Cardiac muscle cell (in vitro differentiated cells and primary cell): ENCODE measurements at places on chromosomes 13 and 19. TPM values are rescaled to one million over a fixed set of nuclear protein-coding genes. Genes with fewer than 3 reads are reported as not detected.

Gene STOML3
- polyA plus RNA-seq = not detected in 2 replicates

GRCh38 chr13:99215184-99215830 lies 14.7 kb downstream of the UBAC2 start:
- no peak overlapping the region for H3K4me3 ChIP-seq
- peak overlapping the region; percentile 51 for H3K27ac ChIP-seq
- H3K4me1 ChIP-seq = peaks cover 18% of the 10 kb centered on the region
- no peak for DNase-seq

DNA sequence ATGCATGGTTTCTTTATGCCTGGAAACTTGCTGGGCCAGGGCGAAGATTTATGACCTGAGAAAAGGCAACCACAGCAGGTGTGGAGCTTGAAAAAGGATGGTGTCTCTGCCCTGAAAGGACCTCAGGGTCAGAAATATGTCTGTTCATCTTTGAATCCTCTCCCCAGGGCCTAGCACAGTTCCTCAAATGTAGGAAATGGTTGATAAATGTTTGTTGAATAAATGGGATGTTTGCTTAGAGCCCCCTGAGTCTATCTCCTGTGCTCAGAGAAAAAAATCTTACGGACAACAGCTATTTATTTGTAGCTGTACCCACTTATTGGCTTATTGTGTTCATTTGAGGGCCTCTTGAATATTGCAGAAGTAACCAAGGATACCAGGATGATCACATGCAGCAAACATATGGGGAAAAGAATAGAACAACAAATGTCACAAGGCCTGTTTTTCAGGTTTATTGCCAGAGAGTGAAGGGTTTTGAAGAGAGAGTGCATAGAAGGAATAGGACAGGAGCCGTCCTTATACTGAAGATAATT lies 114.5 kb downstream of the KLF5 start:
- no peak overlapping the region for H3K27ac ChIP-seq
- no peak for DNase-seq
- H3K27me3 ChIP-seq = no peaks in the 10 kb centered on the region
- no peaks in the 10 kb centered on the region for H3K36me3 ChIP-seq
- no peak overlapping the region for H3K4me3 ChIP-seq

- H3K27me3 ChIP-seq = no peaks in the 10 kb centered on the region
- peaks cover 89% of the 10 kb centered on the region for H3K4me1 ChIP-seq
- H3K36me3 ChIP-seq = peaks cover 7% of the 10 kb centered on the region
- peak overlapping the region; percentile 2 for H3K4me3 ChIP-seq
- H3K27ac ChIP-seq = peak overlapping the region; percentile 91
- DNase-seq = peak; percentile 91
Observed at GRCh38 chr19:6271721-6272410, 7.9 kb downstream of the MLLT1 start.

- H3K4me3 ChIP-seq = no peak overlapping the region
- H3K4me1 ChIP-seq = no peaks in the 10 kb centered on the region
- DNase-seq = no peak
- H3K27me3 ChIP-seq = no peaks in the 10 kb centered on the region
Observed at GRCh38 chr19:44623080-44623479, 9.7 kb downstream of the IGSF23 start.

GRCh38 chr13:69595181-69595580 lies 512.4 kb upstream of the ATXN8OS start:
- H3K4me3 ChIP-seq = no peak overlapping the region
- H3K27me3 ChIP-seq = no peaks in the 10 kb centered on the region
- no peaks in the 10 kb centered on the region for H3K36me3 ChIP-seq

DNA sequence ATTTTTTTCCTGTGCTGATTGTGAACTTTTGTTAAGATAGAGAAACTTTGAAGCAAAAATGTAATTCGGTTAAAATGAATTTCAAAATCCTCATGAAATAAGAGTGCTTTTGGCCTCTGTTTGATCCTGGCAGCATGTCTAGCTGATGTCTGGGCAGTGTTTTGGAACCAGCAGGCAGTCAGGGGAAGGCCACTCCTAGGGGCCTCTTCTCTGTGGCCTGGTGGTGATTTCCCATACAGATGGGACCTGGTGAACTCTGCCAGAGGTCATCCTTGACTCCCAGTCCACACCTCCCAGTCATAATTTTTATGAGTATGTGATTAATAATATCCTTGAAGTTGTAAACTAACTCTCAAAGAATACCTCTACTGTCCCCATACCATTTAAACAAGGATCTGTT lies 226.6 kb downstream of the PCCA start:
- H3K27ac ChIP-seq = no peak overlapping the region
- H3K4me3 ChIP-seq = no peak overlapping the region
- H3K4me1 ChIP-seq = peaks cover 3% of the 10 kb centered on the region
